RCC 7860 (cell line): ENCODE measurements at places on chromosomes 6 and 20.

- DNase-seq, result peak; percentile 9
These were observed 381.9 kb downstream of the C6orf118 start for GRCh38 chr6:164927288-164928056.

- no peak for DNase-seq
These were observed 99.0 kb upstream of the TNFAIP3 start for GRCh38 chr6:137767911-137768690.

DNA sequence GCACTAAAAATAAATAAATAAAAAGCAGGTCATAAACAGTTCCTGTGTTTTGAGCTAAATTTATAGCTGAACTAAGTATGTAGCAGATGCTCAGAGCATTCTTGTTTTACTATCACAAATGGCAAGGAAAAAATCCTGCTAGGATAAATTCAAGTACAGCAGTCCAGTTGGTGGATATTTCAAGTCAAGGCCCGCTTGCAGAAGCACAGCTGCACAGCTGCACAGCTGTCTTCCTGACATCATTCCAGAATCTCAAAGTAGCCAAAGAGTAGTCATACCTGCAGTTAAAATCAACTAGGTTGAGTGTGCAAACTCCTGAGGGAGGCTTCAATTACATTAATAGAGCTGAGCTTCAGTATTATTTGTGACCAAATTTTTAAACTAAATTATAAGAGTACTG lies 297.7 kb upstream of the MANEA start:
- no peak for DNase-seq

- no peak for DNase-seq
These were observed at the start of gene AVP for GRCh38 chr20:3084283-3084985. Gene AVP (minus strand): TSS chr20:3084724. CDS start chr20:3084674, 50 bp downstream.

DNA sequence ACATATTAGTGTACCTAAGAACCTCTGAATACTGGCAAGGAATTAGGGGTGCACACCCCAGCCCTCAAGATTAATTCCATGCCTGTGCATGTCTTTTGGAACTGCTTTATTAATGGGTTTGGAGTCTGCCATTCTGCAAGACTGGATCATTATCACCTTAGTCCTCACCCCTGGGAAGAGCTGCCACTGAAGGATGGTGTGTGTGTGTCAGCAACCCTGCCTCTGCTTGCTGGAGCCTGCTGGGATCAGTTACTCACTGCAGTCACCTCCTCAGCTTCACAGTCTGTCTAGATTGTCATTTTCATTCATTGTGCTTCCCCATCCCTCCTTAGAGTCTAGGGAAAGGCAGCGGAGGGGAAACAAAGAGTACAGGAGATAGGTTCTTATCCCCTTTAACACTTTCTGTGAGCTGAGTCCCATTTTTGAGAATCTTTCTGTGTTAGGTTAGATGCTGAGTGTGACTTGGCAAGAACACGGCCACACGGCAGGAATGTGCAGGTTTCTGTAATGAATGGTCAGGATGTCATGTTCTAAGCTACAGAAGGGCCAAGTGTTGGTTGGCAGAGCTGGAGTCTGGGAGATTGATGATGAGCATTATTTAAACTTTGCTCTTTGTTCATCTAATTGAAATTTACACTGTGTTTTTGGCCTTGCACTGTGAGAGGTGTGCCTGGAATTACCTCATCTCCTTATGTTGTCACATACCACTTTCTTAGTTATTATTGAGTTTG lies 21.1 kb downstream of the GHRH start:
- DNase-seq, result no peak

DNA sequence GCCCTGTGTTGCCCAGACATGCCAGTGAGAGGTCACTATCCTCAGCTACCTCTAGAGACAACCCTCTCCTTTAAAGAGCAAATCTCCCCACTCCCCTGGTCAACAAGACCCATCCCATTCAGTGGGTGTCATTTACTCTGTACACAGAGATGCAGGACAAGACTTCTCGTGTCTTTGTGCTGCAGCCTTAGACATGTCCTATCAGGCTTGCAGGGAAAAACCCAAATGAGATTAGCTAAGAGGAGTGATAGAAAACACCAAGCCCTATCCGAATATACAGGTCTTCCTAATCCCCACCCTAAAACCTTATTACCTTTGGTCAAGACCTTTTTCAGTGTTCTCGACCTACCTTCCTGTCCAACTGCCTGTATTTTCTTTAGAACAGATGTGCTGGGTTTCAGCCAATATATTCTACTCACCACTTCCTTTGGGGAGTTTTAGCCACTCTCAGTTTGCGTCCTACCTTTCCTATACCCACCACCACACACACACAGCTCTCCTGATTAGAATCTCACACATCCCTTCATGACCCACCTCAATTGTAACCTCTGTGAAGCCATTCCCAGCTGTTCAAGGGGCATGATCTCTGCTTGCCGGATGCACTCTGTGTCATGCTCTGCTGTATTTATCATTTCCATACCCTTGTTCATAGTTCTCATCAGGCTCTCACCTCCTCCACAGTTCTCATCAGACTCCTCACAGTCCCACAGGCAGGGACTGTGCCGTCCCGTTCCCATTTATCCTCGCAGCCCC lies 39.7 kb downstream of the TRAM2 start:
- DNase-seq, result no peak

DNA sequence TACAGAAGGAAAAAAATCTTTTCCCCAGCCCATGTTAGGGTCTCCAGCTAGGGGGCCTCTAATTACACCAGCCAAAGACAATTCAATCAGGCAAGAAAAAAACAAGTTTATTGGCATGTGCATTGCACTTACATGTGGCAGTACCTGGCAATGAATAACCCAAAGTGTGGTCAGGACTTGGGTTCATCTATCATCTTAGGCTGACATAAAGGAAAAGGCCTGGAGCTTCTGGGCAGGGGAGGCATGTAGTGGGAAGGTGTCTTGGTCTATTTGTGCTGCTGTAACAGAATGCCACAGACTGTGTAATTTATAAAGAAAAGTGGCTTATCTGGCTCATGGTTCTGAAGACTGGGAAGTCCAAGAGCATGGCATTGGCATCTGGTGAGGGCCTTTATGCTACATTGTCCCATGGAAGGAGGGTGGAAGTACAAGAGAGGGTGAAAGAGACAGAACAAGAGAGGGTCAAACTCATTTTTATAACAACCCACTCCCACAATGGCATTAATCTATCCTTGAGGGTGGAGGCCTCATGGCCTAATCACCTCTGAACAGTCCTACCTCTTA lies 4.4 kb upstream of the PYGB start:
- no peak for DNase-seq

GRCh38 chr20:57332105-57333089 lies 2.8 kb downstream of the SPO11 start:
- DNase-seq, result no peak

GRCh38 chr6:106373502-106374239 lies 13.2 kb downstream of the CRYBG1 start:
- no peak for DNase-seq

- DNase-seq, result no peak
These were observed 137.2 kb upstream of the ID4 start for GRCh38 chr6:19699932-19700331.

DNA sequence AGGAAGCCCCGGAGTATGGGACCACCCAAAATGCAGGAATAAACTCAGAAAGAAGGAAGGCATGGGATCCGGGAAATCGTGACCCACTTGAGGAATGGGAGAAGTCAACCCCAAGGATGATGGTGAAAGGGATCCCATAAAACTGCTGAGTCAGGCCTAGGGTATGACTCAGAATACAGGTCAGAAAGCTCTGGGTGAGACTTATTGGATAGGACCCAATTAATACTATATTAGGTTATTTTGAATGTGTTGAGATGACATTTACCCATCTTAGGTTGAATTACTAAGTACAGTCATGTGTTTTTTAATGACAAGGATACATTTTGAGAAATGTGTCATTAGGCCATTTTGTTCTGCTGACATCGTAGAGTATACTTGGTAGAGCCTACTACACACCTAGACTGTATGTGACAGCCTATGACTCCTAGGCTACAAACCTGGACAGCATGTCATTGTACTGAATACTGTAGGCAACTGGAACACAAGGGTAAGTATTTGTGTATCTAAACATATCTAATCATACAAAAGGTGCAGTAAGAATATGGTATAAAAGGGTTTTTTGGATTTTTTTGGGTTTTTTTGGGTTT lies 17.1 kb upstream of the HIVEP1 start:
- DNase-seq, result no peak

DNA sequence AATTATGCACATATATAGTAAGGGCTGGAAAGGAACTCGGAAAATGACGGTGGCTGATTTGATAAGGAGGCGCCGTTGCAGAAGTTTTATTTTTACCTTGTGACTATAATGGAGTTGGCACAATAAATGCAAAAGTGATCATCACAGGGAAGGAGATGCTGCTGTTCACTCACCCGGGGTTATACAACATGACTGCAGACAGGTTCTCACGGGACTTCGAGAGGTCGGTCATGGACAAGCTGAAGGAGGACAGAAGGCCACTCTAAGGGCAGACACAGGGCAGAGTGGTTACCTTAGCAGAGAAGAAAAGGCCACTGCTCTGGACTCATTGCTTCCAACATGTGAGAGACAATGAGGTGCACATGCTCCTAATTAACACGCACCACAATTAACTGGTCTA lies 168.6 kb downstream of the KIF16B start:
- DNase-seq, result no peak

GRCh38 chr6:31639449-31639861 lies 13.0 kb downstream of the BAG6 start:
- DNase-seq, result no peak

- peak; percentile 67 for DNase-seq
These were observed 111.4 kb upstream of the ARMC2 start for GRCh38 chr6:108736832-108737231.

DNA sequence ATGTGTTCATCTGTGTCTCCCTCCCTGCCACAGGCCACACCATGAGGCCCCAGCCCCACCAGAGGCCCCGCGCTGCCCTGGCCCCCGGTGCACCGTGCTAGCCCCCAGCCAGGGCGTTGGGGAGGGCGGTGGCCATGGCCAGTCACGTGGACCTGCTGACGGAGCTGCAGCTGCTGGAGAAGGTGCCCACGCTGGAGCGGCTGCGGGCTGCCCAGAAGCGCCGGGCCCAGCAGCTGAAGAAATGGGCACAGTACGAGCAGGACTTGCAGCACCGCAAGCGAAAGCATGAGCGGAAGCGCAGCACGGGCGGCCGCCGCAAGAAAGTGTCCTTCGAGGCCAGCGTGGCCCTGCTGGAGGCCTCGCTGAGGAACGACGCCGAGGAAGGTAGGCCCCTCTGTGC lies 30.3 kb downstream of the PPP1R16B start:
- DNase-seq, result no peak

DNA sequence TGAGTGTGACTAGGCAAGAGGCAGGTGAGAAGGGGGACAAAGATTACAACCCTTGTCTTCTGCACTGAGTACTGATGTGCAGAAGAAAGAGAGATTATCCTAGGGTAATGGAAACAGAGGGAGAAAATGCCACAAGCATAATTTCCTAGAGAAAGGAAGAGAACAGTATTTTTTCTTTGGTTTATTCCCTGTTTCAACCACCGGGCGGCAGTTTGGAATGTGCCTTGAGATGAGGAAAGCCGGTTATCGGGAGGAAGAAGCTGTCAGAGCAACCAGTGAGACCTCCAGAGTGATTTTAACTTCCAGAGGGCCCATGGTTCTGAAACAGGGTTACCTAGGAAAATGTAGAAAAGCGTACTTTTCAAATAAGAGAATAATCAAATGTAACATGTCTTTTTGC lies 121.4 kb downstream of the REV3L start:
- peak; percentile 10 for DNase-seq

- DNase-seq, result peak; percentile 92
These were observed 3.0 kb upstream of the GUCA1B start for GRCh38 chr6:42197555-42198362.

DNA sequence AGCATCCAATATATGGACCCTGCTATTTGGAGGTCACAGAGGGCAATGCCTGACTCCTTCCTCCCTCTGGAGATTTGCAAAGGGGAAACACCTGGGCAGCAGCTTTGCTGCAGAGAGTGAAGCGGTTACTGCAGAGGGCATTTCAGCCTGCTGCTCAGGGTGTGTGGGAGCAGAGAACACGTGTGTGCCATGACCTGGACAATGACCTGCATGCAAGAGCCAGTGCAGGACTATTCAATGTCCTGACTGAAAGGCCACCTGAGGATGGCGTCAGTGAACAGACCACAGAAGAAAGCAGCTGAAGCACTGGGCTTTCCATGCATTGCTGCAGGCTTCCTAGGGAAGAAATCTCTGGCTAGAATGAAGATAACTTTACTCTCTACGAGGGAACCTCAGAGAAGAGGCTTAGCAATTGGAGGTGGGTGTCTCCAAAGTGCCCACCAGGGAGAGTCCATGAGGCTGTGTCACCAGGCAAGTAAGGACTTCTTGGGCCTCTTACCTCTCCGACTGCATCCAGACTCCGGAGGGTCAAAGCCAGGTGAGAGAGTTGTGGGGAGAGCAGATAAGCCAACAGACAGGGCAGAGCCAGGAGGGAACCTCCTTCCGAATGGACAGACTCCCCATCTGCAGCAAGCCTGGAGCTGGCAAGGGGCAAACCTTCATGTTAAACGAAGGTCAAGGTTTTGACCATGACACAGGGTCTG lies 52.9 kb upstream of the PMEPA1 start:
- no peak for DNase-seq
